Esophagus mucosa (tissue), 1 donor: ENCODE measurements at places on chromosomes 3 and 15.

GRCh38 chr15:40332113-40332781 is 8.5 kb downstream of the CCDC9B start:
- ATAC-seq: no peak

GRCh38 chr15:44727485-44728231 is 8.7 kb upstream of the TRIM69 start:
- no peak for ATAC-seq

- no peak for ATAC-seq
Measured at GRCh38 chr15:67359431-67360079, 105.0 kb downstream of the IQCH start.

DNA sequence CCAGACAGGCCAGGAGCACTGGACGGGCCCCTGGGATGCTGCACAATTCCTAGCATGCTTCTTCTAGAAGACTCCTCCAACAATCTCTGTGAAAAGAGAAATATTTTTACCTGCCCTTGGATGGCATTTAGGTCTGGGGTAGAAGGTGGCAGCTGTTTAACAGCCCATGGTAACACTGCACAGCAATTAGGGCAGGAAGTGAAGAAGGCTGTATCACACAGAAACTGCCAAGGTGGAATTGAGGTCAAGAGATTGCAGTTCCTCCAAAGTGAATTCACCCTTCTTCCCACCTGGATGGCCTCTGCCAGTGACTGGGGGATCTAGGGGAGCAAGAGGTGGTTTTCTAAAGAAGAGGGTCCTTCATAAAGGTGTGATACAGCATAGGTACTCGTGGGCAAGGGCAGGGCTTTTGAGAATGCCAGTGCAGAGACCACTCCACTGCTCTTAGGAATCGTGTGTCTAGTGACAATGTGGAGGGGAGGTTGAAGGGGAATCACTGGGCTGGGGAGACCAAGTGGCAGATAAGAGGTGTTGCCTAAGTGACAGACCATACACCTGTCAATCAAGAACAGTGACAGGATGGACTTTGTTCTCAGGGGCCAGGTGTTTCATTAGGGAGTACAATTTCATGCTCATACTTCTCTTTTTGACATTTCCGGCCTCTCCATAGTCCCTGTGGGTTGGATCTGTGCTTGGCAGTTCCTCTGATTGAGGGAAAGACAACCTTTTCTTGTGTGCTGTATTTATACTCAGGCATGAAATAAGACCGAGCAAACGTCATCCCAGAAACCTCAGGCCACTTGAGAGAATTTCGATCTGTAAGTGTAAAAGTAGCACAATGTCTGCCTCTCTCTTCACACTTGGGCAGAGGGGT is 83.5 kb upstream of the BCL6 start:
- no peak for ATAC-seq

DNA sequence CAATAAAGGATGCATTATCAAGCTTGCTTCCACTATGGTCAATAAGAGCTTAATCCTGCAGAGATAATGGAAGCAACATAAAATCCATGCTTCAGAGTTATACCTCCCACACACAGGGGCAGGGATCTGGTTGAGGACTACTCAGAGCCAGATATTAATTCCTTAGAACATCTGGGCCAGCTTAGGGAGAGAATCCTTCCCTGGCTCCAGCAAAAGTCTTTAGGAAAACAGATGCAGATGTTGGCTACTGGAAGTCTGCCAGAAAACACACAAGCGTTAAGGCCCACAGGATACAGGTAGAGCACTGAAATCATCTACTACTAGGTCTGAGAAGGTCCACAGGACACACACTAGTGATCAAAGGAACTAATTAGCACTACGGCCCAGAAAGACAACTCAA is 25.2 kb downstream of the TMEM202 start:
- ATAC-seq: no peak
